ENCODE measurements at places on chromosomes 2 and 18.

GRCh38 chr2:189506514-189506976, 65.3 kb downstream of the WDR75 start:
- no peak for DNase-seq

GRCh38 chr18:48872234-48873145, 78.3 kb downstream of the SMAD7 start:
- no peak for DNase-seq

- DNase-seq: no peak
Measured at GRCh38 chr2:60888853-60889252, 7.5 kb downstream of the REL start.

DNA sequence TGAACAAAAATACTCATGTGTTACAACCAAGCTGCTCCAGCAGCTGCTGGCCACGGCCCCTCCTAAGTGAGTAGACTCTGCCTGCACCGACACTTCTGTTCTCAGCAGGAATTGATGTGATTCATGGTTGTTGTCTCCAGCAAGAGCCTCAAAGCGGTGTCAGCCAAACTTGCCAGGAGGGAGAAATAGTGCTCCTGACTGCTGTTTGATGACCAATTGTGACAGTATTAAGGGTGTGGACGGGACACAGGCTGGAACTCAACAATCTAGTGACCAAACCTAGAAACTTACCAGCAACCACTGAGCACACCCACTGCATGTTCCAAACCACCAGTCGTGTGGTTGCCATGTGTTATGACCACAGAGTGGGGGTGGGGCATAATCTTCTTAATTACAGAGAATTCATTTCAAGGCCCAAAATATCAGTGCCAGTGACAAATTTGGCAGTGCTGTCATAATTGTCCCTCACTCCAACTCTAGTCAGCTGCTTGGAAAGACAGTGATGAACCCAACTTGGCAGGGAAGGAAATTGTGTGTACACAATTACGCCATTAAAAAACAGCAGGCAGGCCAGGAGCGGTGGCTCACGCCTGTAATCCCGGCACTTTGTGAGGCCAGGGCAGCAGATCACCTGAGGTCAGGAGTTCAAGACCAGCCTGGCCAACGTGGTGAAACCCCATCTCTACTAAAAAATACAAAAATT, 30.4 kb downstream of the FBLN7 start:
- DNase-seq: no peak

GRCh38 chr2:10079266-10079869, 843 bp downstream of the CYS1 start:
- peak; percentile 38 for DNase-seq

DNA sequence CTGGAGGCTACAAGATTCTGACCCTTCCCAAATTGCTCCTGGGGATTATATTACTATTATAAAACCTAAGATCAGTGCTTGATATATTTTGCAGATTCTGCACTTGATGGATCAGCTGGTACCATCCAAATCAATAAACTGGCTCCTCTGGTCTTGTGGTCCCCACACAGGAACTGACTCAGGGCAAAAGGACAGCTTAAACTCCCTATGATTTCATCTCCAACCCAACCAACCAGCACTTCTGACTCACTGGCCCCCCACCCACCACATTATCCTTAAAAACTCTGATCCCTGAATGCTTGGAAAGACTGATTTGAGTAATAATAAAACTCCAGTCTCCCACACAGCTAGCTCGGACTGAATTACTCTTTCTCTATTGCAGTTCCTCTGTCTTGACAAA, 82.1 kb downstream of the TMEM163 start:
- DNase-seq: peak; percentile 5

All from ACHN (cell line).